ENCODE measurements at places on chromosomes 6 and 20. TPM values are rescaled to one million over a fixed set of nuclear protein-coding genes. Genes with fewer than 3 reads are reported as not detected.

Gene C20orf202
- 1.2 TPM for total RNA-seq

Gene COL10A1
- total RNA-seq = not detected

Gene VNN1
- 0.23 TPM for total RNA-seq

Gene MOXD1
- total RNA-seq = 13.8 TPM

GRCh38 chr20:45322952-45323383, 14.9 kb upstream of the MATN4 start:
- DNase-seq = no peak

GRCh38 chr6:45712786-45713185, 302.9 kb downstream of the CLIC5 start:
- DNase-seq = no peak

- no peak for DNase-seq
Observed at GRCh38 chr20:17605131-17605660, 35.3 kb downstream of the DSTN start.

DNA sequence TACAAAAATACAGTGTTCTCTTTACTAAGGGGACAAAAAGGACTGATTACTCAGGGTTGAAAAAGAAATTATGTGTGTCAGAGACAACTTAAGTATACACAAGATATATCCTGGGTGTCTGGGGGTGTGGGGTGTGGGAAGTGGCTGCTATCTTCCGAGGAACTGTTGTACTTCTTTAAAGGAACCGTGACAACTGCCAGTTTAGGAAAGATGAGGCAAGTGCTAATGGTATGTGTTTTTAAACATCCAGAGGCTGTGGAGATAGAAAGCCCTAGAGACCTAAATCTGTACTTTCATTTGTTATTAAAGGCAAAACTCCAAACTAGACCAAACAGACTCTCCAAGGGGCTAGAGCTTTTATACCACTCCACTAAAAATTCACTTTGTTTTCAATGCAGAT, 95.6 kb downstream of the SNAP25 start:
- no peak for DNase-seq

DNA sequence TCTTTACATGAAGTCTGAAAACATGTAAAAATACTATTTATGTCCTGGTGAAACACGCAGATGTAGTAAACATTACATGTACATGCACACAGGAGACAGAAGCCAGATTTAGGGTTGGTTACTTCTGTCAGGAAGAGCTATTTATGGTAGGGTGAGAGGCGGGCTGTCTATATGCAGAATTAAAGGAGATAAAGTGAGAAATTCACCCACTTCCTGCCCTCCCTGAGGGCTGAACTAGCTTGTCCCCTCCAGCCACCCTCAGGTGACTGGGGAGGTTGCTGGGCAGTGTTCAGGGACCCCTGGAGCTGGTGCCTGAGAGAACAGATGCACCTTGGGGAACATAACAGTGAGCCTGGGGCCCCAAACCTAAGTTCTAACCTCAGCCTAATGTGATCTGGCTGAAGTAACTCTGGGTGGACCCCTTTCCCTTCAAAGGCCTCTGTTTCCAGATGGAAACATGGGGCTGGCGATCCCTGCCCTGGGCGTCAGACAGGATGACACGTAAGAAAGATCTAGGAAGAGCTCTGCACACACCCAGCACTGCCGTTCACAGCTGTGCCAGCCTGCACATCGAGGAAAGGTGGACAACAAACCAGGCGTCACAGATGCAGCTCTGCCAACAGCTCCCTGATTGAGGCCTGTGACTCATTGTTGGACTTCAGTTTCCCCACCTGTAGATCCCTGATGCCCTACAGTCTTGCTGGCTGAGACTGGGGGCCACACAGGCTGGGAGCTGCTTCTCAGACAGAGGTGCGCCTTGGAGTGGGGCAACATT, 1.3 kb downstream of the PI16 start:
- DNase-seq = no peak

DNA sequence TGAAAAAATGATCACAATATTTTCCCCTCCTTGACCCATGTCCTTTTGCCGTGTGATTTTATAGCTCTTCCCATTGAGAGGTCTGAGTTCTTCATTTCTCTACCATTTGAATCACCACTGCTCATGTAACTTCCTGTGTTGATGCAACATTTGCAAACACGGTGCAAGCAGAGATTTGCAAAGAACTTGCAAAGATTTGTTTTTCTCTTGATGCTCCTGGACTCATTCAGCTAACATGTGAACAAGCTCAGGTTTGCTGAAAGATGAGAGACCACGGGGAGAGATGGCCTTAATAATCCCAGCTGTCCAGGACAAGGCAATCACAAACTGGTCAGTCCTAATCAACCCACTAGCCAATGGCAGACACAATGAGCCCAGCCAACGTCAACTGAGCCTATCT, 8.6 kb downstream of the VNN2 start:
- DNase-seq = no peak

DNA sequence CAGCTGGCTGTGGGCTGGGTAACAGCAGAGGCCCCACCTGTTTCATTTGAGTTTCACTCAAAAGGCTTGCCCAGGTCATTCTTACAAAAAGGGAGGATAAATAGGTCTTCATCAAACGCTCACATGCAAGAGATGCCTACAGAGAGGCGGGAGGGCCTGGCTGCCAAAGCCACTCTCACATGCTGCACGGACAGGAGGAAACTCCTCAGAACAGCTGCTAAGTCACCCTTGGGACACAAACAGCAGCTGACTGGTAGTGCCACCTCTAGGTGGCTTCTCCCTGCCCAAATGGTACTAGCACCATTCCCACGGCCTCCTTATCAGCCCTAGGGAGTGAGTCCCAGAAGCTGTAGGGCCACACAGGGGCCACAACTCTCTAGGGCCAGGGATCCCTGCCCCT, 23.8 kb downstream of the SLC22A23 start:
- no peak for DNase-seq
